ENCODE measurements at places on chromosomes 11 and 22.

GRCh38 chr11:40187295-40187694 is 1272.2 kb downstream of the LRRC4C start:
- DNase-seq, result no peak

GRCh38 chr11:31822927-31823643 is 12.0 kb upstream of the PAX6 start:
- no peak for DNase-seq

- no peak for DNase-seq
Measured at GRCh38 chr22:24592058-24592850, 619 bp downstream of the LRRC75B start.

DNA sequence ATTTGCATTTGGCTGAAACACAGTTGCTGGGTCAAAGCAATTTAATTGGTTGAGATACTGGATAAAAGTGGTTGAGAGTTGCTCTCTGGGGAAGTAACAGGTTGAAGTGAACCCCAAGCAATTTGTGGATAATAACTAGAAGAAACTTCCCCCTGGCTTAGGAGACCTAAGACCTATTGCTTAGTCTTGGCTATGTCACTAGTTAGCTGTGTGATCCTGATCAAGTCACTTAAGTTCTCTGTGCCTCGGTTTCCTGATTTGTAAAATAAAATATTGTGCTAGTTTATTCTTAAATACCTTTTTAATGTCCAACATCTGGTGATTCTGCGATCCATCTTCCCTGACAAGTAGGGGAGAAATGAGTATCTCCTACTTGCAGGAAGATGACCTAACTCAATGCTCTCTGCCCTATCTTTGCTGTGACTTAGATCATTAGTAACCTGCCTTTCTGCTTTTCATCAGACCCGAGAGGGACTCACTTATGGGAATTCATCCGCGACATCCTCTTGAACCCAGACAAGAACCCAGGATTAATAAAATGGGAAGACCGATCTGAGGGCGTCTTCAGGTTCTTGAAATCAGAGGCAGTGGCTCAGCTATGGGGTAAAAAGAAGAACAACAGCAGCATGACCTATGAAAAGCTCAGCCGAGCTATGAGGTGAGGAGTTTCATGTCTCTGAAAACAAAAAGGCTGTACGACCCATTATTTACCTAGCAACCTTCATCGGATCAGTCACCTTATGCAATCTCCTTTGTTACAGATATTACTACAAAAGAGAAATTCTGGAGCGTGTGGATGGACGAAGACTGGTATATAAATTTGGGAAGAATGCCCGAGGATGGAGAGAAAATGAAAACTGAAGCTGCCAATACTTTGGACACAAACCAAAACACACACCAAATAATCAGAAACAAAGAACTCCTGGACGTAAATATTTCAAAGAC is 37.5 kb downstream of the EHF start:
- no peak for DNase-seq

GRCh38 chr11:131664293-131664692 is 293.9 kb downstream of the NTM start:
- no peak for DNase-seq

DNA sequence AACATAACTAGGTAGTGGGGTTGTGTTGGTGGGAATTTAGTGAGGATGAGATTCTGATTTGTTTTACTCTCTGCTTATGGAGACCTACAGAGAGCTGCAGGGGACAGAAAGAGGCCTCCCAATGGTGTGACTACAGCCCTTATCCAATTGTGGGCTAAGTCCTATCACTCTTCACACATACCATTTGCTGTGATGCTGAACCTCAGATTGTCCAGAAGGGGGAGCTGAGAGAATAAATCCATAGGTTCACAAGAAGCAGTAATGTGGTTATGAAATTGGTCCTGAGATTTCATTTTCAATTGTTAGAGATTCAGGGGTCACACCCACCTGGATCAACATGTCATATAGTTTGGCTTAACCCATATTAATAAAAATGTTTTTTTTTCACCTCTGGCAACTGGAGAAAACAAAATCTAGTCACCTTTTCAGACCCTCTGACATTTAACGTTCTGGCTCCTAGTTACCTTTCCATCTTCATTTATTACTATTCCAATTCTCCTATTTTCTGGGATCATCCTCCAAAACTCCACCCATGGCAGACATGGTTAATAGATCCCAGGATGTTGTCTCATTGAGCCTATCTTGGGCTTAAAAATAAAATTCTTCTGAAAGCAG is 53.3 kb upstream of the PTPN5 start:
- no peak for DNase-seq

Data from DND-41 (cell line).